ENCODE measurements at places on chromosomes 5 and 9. TPM values are rescaled to one million over a fixed set of nuclear protein-coding genes. Genes with fewer than 3 reads are reported as not detected.

GRCh38 chr9:27505744-27506161, 18.3 kb upstream of the IFNK start:
- no peak for DNase-seq

DNA sequence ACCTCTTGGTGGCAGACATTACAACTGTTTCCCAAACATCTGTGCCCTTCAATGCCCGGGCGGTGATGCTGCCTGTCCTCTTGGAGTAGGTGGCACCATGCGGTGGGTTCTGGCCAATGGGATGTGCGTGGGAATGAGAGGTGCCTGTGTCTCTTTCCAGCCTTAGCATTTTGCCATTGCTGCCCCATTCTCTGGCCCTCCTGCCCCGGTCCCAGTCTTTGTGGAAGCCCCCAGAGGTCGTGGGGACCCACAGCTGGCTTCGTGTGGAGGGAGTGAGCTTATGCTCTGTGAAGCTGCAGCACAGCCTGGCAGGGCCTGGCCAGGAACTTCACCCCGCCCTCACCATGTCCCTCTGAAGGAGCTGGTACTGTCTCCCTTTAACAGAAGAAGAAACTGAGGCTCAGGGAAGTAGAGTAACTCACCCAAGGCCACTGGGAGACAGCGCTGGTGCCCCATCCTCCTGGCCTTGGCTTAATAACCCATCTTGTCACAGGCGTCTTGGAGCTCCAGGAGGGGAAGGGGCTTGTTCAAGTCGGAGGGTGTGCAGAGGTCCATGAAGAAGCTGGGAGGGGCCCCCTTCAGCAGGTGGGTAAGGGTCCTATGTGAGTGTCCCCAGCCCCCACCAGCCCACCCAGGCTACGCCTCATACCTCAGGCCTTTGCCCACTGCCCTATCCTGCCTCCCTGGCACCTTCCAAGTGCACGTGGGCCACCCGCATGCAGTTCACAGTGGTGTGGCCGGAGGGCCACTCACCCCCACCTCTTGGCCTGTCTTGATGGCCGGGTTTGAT, 173.6 kb downstream of the GAPVD1 start:
- DNase-seq = no peak

DNA sequence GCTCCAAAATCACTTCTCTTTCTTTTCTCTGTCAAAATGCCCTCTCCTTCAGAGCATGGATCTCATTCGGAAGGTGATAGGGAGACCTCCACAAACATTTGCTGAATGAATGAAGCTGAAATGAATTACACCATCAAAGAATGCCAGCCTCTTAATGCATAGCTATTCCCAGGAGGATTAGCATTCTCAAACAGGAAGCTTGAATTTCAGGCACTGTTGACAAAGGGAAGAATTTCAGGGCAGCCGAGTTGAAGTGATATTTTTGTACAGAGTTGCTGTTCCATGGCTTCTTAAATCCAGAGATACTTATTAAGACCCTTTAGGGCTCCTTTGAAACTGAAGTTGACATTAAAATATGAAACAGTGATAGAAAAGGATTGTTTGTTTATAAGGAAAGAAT, 18.8 kb downstream of the HBEGF start:
- no peak for DNase-seq

- DNase-seq = no peak
These were observed 76.0 kb downstream of the NSD1 start for GRCh38 chr5:177209610-177210009.

DNA sequence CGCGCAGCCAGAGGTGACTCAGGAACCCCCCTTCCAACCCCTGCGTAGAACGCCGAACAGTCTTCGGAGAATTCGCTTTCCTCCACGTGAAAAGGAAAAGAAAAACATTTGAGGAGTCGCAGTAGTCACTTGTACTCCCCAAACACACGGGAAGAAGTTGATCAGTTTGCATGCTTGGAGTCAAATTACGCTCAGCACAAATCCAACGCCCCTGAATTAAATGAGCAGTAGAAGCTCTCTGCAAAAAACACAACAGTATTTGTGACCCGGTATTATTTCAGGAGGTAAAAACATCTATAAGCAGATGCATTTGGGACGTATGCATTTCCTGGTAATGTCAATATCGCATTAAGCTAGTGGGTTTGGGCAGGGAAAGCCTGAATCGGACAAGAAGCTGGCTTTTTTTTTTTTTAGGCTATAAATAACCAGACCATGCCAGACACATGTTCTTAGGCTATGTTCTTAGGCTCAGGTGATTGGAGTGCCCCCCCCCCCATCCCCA, 854 bp upstream of the ARL15 start:
- DNase-seq = no peak

- no peak for DNase-seq
These were observed 30.1 kb downstream of the SLIT3 start for GRCh38 chr5:169270827-169271226.

DNA sequence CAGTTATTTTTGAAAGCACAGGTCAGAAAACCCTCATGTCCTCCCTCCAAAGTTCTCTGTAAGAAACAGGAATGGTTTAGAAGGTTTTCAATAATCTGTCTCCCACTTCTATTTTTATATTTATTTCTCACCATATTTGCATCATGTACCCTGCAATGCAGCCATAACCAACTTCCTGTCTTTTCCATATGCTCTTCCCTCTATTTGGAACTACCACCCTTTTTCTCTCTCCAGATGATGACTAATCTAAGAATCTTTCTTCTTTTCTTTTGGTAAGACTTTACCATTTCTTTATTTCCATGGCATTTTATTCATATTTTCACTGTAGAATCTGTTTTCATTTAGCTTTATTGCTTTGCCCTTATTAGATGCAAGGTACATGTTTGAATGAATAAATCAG, 33.9 kb downstream of the MAN2A1 start:
- DNase-seq = no peak

Gene SLC4A9
- total RNA-seq = not detected

Gene PCDHA11
- total RNA-seq = 5.6 TPM

Gene JAKMIP2
- not detected for total RNA-seq
